Small intestine (tissue), 16 donors: ENCODE measurements at places on chromosomes 7 and 10.

GRCh38 chr10:129552119-129552518 is 85.1 kb downstream of the MGMT start:
- H3K4me3 ChIP-seq = no peak overlapping the region
- H3K27me3 ChIP-seq = no peaks in the 10 kb centered on the region
- no peak for DNase-seq
- H3K4me1 ChIP-seq = peaks cover 4% of the 10 kb centered on the region
- no peaks in the 10 kb centered on the region for H3K36me3 ChIP-seq

GRCh38 chr7:12291870-12292269 is 80.8 kb downstream of the TMEM106B start:
- H3K36me3 ChIP-seq = no peaks in the 10 kb centered on the region
- no peak for DNase-seq
- no peak overlapping the region for H3K4me3 ChIP-seq

DNA sequence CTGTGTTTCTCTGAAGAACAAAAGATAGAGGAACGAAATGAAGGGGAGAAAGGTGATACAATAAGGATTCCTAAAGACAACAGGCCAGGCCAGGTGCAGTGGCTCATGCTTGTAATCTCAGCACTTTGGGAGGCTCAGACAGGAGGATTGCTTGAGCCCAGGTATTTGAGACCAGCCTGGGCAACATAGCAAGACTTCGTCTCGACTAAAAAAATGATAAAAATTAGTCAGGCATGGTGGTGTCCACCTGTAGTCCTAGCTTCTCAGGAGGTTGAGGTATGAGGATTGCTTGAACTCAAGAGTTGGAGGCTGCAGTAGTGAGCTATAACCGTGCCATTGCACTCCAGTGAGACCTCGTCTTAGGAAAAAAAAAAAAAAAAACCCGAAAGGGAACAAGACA is 41.4 kb upstream of the FAM3C start:
- H3K27ac ChIP-seq = no peak overlapping the region
- no peaks in the 10 kb centered on the region for H3K27me3 ChIP-seq

GRCh38 chr7:128947854-128948253 is 10.1 kb downstream of the IRF5 start:
- no peak for DNase-seq
- no peak overlapping the region for H3K4me3 ChIP-seq
- H3K27me3 ChIP-seq = no peaks in the 10 kb centered on the region
- no peaks in the 10 kb centered on the region for H3K36me3 ChIP-seq
- no peak overlapping the region for H3K27ac ChIP-seq
- H3K4me1 ChIP-seq = no peaks in the 10 kb centered on the region

GRCh38 chr10:130411496-130412085 is 275.4 kb downstream of the GLRX3 start:
- no peak overlapping the region for H3K4me3 ChIP-seq
- no peak overlapping the region for H3K27ac ChIP-seq
- H3K4me1 ChIP-seq = no peaks in the 10 kb centered on the region
- no peak for DNase-seq

GRCh38 chr7:55561690-55562089 is 10.6 kb downstream of the VOPP1 start:
- no peak for DNase-seq
- no peak overlapping the region for H3K27ac ChIP-seq
- no peak overlapping the region for H3K4me3 ChIP-seq
- H3K4me1 ChIP-seq = peaks cover 16% of the 10 kb centered on the region
- no peaks in the 10 kb centered on the region for H3K36me3 ChIP-seq

DNA sequence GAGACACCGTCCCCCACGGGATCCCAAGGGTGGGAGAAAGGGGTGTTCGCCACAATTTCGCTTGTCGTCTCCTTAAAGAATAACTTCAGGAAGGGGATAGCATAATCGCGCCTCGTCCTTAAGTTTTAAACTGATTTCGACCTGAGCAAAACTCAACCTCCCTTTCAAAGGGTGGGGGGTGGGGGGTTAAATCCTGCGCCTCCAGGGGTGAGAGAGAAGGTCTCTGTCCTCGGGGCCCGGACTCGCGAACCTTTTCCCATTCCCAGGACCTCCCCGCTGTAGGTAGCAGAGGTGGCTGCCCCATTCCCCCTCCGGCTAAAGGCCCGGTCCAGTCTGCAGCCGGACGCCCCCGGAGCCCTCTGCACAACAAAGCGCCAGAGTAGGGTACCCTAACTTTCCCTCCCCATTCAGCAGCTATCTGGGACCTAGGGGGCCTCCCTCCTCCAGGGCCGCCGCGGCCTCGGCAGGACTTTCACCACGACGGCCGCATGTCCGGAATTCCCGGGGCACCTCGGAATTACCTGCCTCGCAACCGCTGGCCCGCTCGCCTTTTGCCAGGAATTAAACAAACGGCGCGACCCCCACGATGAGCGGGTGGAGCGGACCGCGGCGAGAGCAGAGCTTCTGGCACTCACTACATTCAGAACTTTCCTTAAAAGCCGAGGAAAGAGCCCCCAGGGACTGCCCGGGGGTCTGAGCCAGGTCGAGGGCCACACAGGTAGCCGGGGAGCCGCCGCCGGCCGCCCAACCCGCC is 1.7 kb downstream of the CDK6 start:
- peak; percentile 68 for DNase-seq
- peak overlapping the region; percentile 80 for H3K27ac ChIP-seq
- peak overlapping the region; percentile 86 for H3K4me3 ChIP-seq
- peaks cover 7% of the 10 kb centered on the region for H3K36me3 ChIP-seq

- DNase-seq = peak; percentile 64
- H3K4me1 ChIP-seq = peaks cover 7% of the 10 kb centered on the region
- H3K27me3 ChIP-seq = no peaks in the 10 kb centered on the region
These were observed 2.7 kb downstream of the KCNIP2 start for GRCh38 chr10:101840741-101841453.

DNA sequence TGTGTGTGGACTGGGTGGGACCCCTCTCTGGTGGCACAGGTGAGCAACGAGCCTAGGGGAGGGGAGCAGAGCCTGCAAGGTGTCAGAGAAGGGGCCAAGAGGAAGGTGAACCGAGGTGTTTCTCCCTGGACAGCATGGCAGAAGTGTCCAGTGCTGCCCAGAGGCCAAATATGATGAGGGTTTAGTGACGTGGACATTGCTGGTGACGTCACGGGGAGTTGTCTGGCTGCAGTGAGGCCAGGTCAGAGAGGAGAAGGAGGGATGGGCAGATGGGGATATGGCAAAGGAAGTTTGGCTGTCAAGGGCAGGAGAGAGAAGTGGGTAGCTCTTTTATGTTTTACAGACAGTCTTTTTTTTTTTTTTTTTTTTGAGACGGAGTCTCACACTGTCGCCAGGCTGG is 2.6 kb upstream of the ZNF853 start:
- H3K36me3 ChIP-seq = peaks cover 5% of the 10 kb centered on the region
- no peaks in the 10 kb centered on the region for H3K4me1 ChIP-seq

GRCh38 chr10:17473228-17473950 is 19.0 kb upstream of the ST8SIA6 start:
- no peaks in the 10 kb centered on the region for H3K4me1 ChIP-seq
- H3K36me3 ChIP-seq = no peaks in the 10 kb centered on the region
- H3K27ac ChIP-seq = no peak overlapping the region
- no peaks in the 10 kb centered on the region for H3K27me3 ChIP-seq
- no peak overlapping the region for H3K4me3 ChIP-seq
- no peak for DNase-seq

- H3K27ac ChIP-seq = no peak overlapping the region
- H3K4me3 ChIP-seq = no peak overlapping the region
- no peaks in the 10 kb centered on the region for H3K36me3 ChIP-seq
- no peak for DNase-seq
- H3K27me3 ChIP-seq = no peaks in the 10 kb centered on the region
These were observed 133.4 kb upstream of the PTN start for GRCh38 chr7:137476937-137477336.

- no peaks in the 10 kb centered on the region for H3K36me3 ChIP-seq
- peaks cover 4% of the 10 kb centered on the region for H3K4me1 ChIP-seq
- no peak within 1 kb of the TSS for H3K4me3 ChIP-seq
- H3K27me3 ChIP-seq = peaks cover 13% of the 10 kb centered on the region
- H3K27ac ChIP-seq = no peak within 1 kb of the TSS
- DNase-seq = peak; percentile 45
These were observed at the start of gene C1QL3 for GRCh38 chr10:16521311-16522016. Gene C1QL3 (minus strand): TSS chr10:16521879. CDS start chr10:16521065, 814 bp downstream.

DNA sequence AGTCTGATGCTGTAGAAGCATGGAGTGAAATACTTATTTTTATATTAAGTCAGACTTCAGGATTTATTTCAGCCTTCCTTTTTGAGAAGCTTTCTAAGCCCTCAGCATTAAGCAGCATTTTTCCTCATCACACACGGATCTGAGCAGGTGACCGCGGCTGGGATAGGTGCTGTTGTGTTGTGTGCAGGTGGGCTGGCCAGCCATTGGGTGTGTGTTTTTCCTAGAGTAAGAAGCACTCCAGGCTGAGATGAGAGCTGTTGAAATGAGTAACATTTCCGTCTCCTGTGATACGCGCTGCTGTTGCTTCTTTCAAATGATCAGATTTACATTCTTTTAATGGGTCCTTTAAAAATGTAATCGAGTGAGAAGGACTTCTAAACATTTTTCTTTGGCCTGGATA is 63.9 kb downstream of the INSYN2A start:
- no peak overlapping the region for H3K27ac ChIP-seq
- no peak overlapping the region for H3K4me3 ChIP-seq
- H3K36me3 ChIP-seq = peaks cover 6% of the 10 kb centered on the region
- no peak for DNase-seq
- H3K27me3 ChIP-seq = no peaks in the 10 kb centered on the region

DNA sequence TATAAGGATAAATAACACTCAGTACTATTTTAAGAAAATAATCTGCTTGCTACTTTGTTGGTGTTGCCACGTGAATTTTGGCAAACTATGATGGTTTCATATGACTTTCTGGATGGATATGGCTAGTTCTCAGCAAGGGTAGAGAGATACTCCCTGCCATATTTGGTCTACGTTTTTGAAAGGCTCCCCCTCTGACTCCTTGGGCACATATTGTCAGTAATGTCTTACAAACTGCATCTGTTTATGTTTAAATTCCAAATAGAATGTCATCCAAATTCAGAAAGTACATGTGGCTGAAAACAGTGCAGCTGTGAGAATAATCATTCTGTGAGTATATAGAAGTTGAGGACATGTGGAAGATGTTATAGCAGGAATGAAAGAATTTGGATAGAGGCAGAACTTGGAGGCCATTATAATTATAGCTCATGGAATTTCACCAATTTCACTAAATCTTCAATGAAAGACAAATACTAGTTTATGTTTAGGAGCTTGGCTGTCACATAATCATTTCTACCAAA is 107.8 kb downstream of the SRI start:
- no peak for DNase-seq
- H3K27ac ChIP-seq = no peak overlapping the region
- no peak overlapping the region for H3K4me3 ChIP-seq
- no peaks in the 10 kb centered on the region for H3K27me3 ChIP-seq
- H3K36me3 ChIP-seq = no peaks in the 10 kb centered on the region

- no peak overlapping the region for H3K4me3 ChIP-seq
- H3K4me1 ChIP-seq = no peaks in the 10 kb centered on the region
- H3K27ac ChIP-seq = no peak overlapping the region
- no peaks in the 10 kb centered on the region for H3K36me3 ChIP-seq
- H3K27me3 ChIP-seq = no peaks in the 10 kb centered on the region
These were observed 41.1 kb downstream of the SUGCT start for GRCh38 chr7:40175725-40176510.

- H3K4me1 ChIP-seq = no peaks in the 10 kb centered on the region
- no peak for DNase-seq
- no peaks in the 10 kb centered on the region for H3K36me3 ChIP-seq
- H3K27ac ChIP-seq = no peak overlapping the region
- no peaks in the 10 kb centered on the region for H3K27me3 ChIP-seq
These were observed 179.1 kb upstream of the STEAP4 start for GRCh38 chr7:88485821-88486220.

DNA sequence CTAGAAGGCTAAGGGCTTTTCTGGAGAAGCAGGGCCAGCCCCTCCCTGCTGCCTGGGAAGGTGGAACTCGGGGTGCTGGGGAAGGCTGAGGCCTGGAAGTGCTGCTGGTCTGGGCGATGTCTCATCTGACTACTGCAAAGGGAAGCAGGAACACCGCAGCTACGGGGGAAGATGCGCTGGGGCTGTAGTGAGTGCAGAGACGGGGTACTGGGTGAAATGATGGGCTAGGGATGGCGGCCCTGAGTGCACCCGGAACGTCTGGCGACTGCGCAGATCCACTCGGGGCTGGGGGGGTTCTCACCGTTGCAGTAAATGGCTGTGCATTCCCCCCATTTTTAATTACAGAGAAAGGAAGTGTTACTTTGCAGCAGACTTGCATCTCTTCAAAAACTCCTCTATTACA is 195.4 kb upstream of the ADARB2 start:
- no peaks in the 10 kb centered on the region for H3K27me3 ChIP-seq
- H3K4me1 ChIP-seq = no peaks in the 10 kb centered on the region
- no peak for DNase-seq
- no peaks in the 10 kb centered on the region for H3K36me3 ChIP-seq

GRCh38 chr7:66627881-66628360 is 760 bp upstream of the KCTD7 start:
- no peaks in the 10 kb centered on the region for H3K4me1 ChIP-seq
- peak; percentile 82 for DNase-seq

DNA sequence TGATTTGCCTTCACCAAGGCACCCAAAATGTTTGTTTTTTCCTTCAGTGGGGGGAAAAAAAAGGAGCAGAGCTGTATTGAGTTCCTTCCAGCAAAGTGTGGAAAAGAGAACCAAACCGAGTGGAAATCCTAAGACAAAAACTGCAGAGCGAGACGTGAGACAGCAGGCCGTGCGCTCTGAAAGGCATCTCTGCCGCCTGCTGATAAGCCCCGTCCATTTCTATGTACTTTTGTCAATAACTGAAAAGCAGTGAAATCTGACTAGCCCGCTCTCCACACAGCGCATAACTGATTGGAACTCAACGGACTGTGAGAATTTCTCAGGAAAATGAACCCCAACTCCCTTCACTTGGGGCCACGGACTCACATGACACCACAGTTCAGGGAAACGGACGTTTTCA is 83.2 kb downstream of the COBL start:
- no peak for DNase-seq
- no peaks in the 10 kb centered on the region for H3K27me3 ChIP-seq
- no peak overlapping the region for H3K4me3 ChIP-seq
- H3K36me3 ChIP-seq = no peaks in the 10 kb centered on the region
- H3K4me1 ChIP-seq = no peaks in the 10 kb centered on the region
- no peak overlapping the region for H3K27ac ChIP-seq

GRCh38 chr10:48470115-48470892 is 134.6 kb downstream of the ARHGAP22 start:
- H3K4me3 ChIP-seq = no peak overlapping the region
- no peaks in the 10 kb centered on the region for H3K36me3 ChIP-seq
- no peaks in the 10 kb centered on the region for H3K4me1 ChIP-seq
- DNase-seq = peak; percentile 55
- no peak overlapping the region for H3K27ac ChIP-seq

GRCh38 chr10:14608381-14609001 is 166.2 kb downstream of the FAM107B start:
- H3K4me3 ChIP-seq = no peak overlapping the region
- no peak for DNase-seq
- no peak overlapping the region for H3K27ac ChIP-seq
- H3K27me3 ChIP-seq = no peaks in the 10 kb centered on the region
- no peaks in the 10 kb centered on the region for H3K36me3 ChIP-seq
- no peaks in the 10 kb centered on the region for H3K4me1 ChIP-seq

- no peak for DNase-seq
- H3K4me3 ChIP-seq = no peak overlapping the region
- no peaks in the 10 kb centered on the region for H3K36me3 ChIP-seq
- H3K27me3 ChIP-seq = no peaks in the 10 kb centered on the region
These were observed 108.7 kb upstream of the ADAM12 start for GRCh38 chr10:126496771-126497545.

GRCh38 chr7:85294176-85294575 is 107.3 kb upstream of the SEMA3D start:
- no peaks in the 10 kb centered on the region for H3K27me3 ChIP-seq
- no peak for DNase-seq
- H3K4me3 ChIP-seq = no peak overlapping the region
- H3K36me3 ChIP-seq = no peaks in the 10 kb centered on the region
- H3K4me1 ChIP-seq = no peaks in the 10 kb centered on the region
